ENCODE measurements at places on chromosomes 1 and 21. TPM values are rescaled to one million over a fixed set of nuclear protein-coding genes. Genes with fewer than 3 reads are reported as not detected.

DNA sequence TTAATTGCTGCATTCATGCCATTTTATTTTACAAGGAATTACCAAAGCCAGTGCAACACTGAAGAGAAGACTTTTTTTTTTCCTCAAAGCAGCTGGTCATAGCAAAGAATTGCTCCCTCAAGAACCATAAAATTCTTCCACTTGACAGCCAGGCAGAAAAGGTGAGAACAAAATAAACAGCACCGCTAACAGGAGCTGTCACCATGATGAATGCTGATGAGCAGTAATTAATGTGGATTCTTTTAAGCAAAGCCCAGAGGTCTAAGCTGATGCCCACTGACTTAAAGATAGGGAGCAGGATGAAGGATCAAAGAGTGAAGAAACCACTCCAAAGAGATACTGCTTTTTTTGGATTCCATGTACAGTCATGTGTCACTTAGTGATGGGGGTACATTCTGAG lies 428.4 kb downstream of the BRINP3 start:
- no peaks in the 10 kb centered on the region for H3K27me3 ChIP-seq
- H3K4me3 ChIP-seq, result no peak overlapping the region
- no peaks in the 10 kb centered on the region for H3K36me3 ChIP-seq
- no peak overlapping the region for H3K27ac ChIP-seq
- DNase-seq, result no peak

DNA sequence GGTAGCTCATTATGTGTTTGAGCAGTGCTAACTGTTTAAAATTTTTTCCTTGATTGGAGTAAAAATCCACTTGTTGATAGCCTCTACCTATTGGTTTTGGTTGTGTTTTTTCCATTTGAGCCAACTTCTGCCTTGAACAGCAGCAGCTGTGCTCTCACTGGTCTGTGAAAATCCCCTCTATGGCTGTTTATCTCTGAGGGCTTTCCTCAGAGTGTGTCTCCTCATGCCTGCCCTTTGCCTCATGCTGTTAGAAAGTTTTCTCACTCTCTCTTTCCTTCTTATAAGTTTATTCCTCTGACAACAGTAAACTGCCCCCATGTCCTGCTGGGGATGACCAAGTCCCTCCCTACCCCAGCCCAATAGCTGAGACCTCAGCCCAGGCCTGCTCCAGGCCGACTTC lies 14.1 kb downstream of the REG4 start:
- no peak overlapping the region for H3K4me3 ChIP-seq
- no peak overlapping the region for H3K27ac ChIP-seq
- H3K4me1 ChIP-seq, result no peaks in the 10 kb centered on the region
- H3K27me3 ChIP-seq, result no peaks in the 10 kb centered on the region

DNA sequence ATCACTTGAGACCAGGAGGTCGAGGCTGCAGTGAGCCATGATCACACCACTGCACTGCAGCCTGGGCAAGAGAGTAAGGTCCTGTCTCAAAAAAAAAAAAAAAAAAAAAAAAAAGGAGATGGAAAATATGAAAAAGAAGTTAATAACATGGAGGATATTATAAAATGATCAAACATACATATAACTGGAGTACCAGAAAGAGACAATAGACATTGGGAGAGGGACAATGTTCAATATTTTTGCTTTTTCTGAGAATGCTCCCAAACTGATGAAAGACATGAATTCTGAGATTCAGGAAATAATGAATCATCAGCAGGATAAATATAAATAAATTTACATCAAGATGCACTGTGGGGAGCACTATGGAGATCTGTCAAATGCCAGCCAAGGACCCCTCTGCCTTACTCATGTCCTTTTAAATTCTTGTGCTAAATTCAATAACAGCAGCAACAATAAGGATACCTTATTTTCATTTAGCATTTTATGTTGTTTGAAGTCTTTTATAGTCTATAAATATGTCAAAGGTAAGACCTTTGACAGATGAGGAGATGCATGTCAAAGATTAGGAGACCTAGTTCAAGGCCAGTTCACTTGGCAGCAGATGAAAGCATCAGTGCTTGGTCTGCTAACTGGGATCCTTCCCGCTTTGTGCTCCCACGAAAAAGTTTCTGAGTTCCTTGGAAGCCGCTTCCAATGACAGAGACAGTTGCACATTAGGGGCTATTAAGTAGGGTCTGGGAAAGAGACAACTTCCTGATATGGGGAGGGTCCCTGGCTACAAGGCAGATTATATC lies 97.7 kb downstream of the TLR5 start:
- no peak for DNase-seq
- no peaks in the 10 kb centered on the region for H3K36me3 ChIP-seq
- no peak overlapping the region for H3K4me3 ChIP-seq
- H3K27me3 ChIP-seq, result no peaks in the 10 kb centered on the region
- H3K27ac ChIP-seq, result no peak overlapping the region

Gene MX2
- 29.4 TPM for total RNA-seq

GRCh38 chr1:181630838-181631237 lies 147.5 kb downstream of the CACNA1E start:
- no peak overlapping the region for H3K27ac ChIP-seq
- H3K4me3 ChIP-seq, result no peak overlapping the region
- no peaks in the 10 kb centered on the region for H3K36me3 ChIP-seq
- no peaks in the 10 kb centered on the region for H3K4me1 ChIP-seq

- no peaks in the 10 kb centered on the region for H3K27me3 ChIP-seq
- no peak for DNase-seq
- H3K4me1 ChIP-seq, result no peaks in the 10 kb centered on the region
- H3K4me3 ChIP-seq, result no peak overlapping the region
- H3K36me3 ChIP-seq, result no peaks in the 10 kb centered on the region
- H3K27ac ChIP-seq, result no peak overlapping the region
Measured at GRCh38 chr1:230136453-230137336, 69.7 kb downstream of the GALNT2 start.

Gene LENEP
- total RNA-seq, result not detected

DNA sequence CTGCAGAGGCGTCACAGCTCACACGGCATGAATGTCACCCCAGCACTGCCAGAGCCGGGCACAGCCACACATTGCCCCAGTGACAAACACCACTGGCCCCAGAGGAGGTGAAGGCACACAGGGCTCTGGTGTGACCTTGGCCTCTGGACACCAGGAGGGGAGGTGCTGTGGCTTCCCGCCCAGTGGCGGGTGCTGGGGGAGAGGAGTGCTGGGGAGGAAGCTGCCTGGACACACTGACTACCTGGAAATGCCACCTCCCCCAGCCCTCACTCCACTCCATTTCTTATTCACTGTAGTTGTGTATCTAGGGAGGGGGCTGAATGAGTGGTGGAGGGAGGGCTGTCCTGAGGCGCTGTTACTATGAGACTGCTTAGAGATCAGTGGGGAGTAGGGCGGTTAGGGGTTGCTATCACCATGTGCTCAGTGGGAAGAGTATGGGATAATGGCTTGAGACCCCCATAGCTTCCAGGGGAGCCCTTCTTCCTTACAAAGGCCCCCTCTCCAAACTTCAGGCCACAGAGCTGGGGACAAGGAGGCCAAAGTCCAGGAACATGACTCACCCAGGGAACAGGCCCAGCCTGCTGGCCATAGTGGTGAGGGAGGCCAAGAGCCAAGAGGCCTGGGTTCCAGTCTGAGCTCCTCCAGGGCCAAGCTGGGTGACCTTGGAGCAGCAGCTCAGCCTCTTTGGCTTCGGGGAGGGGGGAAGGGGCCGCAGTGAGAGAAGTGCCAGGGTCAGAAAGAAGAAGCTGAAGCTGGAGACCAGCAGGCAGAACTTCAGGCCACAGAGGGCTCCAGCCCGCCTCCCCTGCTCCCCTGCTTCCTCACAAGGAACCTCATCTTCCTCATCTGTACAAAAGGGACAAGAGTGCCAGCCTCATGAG lies 40.1 kb downstream of the AHDC1 start:
- H3K36me3 ChIP-seq, result no peaks in the 10 kb centered on the region
- no peak for DNase-seq

Gene CNST
- 30.9 TPM for total RNA-seq

DNA sequence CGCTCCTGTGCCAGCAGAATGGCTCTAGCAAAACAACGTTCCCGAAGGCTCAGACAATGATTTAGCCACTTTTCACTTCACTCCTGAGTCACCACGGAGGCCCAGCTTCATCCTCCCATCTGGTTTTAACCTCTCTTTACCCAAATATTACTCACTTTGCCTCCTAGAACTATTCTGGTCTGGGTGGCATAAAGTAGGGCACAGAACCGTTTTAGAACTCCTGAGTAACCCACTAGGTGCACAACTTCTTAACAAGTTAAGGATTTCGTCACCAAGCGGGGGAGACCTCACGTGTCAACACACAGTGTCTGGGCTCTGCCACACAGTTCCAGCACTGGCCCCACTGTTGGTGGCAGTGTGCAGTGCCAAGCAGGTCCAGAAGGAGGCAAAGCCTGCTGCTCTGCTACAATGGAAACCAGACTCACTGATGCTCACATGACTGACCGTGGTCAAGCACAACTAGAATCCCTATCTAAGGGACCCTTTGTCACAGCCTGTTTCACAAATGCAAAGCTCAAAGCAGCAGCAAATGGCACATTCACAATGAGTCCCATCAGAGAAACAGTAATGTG lies 121.7 kb downstream of the SIPA1L2 start:
- H3K36me3 ChIP-seq, result no peaks in the 10 kb centered on the region
- DNase-seq, result no peak
- H3K4me3 ChIP-seq, result no peak overlapping the region
- H3K27me3 ChIP-seq, result no peaks in the 10 kb centered on the region

- H3K36me3 ChIP-seq, result no peaks in the 10 kb centered on the region
- no peak for DNase-seq
- no peaks in the 10 kb centered on the region for H3K27me3 ChIP-seq
- no peak overlapping the region for H3K4me3 ChIP-seq
- no peak overlapping the region for H3K27ac ChIP-seq
- H3K4me1 ChIP-seq, result no peaks in the 10 kb centered on the region
Measured at GRCh38 chr1:147613506-147613905, 56.8 kb downstream of the ACP6 start.

DNA sequence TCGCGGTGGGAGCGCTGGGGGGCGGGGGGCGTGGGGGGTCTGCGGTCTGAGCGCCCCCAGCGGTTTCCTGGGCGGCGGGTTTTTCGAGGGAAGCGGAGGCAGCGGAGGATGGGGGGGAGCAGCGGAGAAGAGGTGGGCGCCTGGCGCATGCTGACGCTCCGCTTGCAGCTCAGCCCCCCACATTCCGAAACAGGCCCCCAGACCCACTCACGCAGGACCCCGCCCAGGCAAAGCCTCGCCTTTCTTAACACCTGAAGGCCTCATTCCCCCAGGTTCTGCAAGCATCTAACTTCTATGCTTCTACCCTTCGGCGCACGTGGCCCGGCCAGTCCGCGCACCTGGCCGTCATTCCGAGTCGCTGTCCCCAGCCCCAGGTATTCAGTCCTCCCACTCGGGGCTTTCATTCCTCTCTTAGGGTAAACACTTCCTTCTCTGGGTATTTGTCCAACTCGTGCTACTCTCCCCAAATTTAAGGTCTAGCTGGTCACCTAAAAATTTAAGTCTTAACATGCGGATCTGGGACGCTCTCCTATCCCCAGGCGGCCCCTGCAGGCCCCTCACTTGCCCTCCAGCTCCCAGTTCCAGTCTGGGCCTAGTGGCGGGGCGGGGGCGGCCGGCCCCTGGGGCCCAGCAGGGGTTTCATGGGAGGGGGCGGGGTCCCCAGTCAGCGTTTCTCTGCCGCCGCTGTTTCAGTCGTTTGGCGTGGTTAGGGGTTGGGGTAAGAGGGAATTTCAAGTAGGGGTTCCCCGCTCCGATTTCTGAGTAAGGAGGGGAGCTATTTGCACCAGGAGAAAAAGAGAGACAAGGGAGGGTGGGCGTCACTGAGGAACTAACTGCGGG lies 2.8 kb upstream of the ZBTB7B start:
- no peaks in the 10 kb centered on the region for H3K36me3 ChIP-seq
- H3K4me3 ChIP-seq, result peak overlapping the region; percentile 89
- no peak for DNase-seq
- no peaks in the 10 kb centered on the region for H3K27me3 ChIP-seq

Gene TAS1R1
- total RNA-seq, result 0.16 TPM

GRCh38 chr1:220974431-220974830 lies 95.2 kb downstream of the HLX start:
- no peaks in the 10 kb centered on the region for H3K36me3 ChIP-seq
- H3K4me1 ChIP-seq, result no peaks in the 10 kb centered on the region
- no peak overlapping the region for H3K27ac ChIP-seq
- no peaks in the 10 kb centered on the region for H3K27me3 ChIP-seq

- no peaks in the 10 kb centered on the region for H3K4me1 ChIP-seq
- H3K27ac ChIP-seq, result no peak overlapping the region
- no peaks in the 10 kb centered on the region for H3K36me3 ChIP-seq
- no peak overlapping the region for H3K4me3 ChIP-seq
- H3K27me3 ChIP-seq, result no peaks in the 10 kb centered on the region
- no peak for DNase-seq
Measured at GRCh38 chr21:31161157-31161556, 122.9 kb upstream of the KRTAP19-8 start.

Gene BRDT
- total RNA-seq, result 0.29 TPM

DNA sequence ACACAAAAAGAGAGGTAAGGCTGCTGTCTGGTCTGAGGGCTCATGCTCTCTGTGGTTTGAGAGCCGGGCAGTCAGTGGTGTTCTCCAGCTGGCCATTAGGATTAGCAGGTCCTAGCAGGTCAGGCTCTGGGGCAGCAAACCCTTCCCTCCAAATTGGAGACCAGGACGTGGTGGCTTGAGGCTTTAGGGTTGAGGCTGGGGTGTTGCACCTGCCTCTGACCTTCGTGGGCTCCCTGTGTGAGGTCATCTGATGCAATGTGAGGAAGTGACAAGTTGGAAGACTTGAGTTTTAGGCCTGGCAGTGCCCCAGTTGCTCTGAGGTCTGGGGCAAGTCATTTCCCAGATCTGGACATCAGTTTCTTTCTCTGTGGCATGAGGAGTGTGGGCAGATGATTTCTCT lies 24.4 kb downstream of the SZRD1 start:
- DNase-seq, result no peak
- H3K36me3 ChIP-seq, result no peaks in the 10 kb centered on the region
- peaks cover 6% of the 10 kb centered on the region for H3K4me1 ChIP-seq
- H3K27ac ChIP-seq, result no peak overlapping the region
- H3K27me3 ChIP-seq, result no peaks in the 10 kb centered on the region

- no peak overlapping the region for H3K27ac ChIP-seq
- H3K4me3 ChIP-seq, result no peak overlapping the region
- no peaks in the 10 kb centered on the region for H3K27me3 ChIP-seq
- no peak for DNase-seq
- H3K36me3 ChIP-seq, result no peaks in the 10 kb centered on the region
- no peaks in the 10 kb centered on the region for H3K4me1 ChIP-seq
Measured at GRCh38 chr1:244995602-244996400, 131.5 kb upstream of the HNRNPU start.

DNA sequence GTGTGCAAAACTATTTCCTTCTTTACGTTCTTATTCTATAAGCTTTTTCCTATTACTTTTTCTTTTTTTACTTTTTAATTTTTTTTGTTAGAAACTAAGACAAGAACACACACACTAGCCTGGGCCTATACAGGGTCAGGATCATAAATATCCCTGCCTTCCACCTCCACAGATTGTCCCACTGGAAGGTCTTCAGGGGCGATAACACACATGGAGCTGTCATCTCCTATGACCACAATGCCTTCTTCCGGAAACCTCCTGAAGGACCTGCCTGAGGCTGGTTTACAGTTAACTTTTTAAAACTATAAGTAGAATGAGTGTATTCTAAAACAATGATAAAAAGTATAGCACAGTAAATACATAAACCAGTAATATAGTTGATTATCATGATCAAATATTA lies 10.3 kb upstream of the FAM89A start:
- H3K27ac ChIP-seq, result no peak overlapping the region
- no peak for DNase-seq
- no peaks in the 10 kb centered on the region for H3K36me3 ChIP-seq
- H3K27me3 ChIP-seq, result no peaks in the 10 kb centered on the region
- no peak overlapping the region for H3K4me3 ChIP-seq
- no peaks in the 10 kb centered on the region for H3K4me1 ChIP-seq
